AG09309 (cell line): ENCODE measurements at places on chromosomes 5 and 9.

- no peak for DNase-seq
These were observed 194.1 kb downstream of the AOPEP start for GRCh38 chr9:94920420-94921091.

DNA sequence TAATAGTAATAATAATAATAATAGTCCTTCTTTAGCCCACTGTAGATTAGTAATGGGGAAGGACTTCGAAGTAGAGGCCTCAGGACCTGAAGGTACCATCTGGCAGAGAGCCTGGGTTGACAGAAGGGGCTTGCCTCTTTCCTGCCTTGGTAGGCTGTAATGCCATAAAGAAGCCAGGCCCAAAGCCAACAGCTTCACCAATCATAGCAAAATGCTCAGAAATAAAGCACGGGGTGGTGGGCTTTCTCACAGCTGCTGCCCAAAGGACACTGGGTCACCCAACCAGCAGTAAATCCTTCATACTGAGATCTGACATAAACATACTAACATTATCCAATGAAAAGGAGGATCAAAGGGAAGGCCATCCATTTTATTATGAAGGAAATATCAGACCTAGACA is 70.7 kb downstream of the SUSD1 start:
- DNase-seq = no peak

DNA sequence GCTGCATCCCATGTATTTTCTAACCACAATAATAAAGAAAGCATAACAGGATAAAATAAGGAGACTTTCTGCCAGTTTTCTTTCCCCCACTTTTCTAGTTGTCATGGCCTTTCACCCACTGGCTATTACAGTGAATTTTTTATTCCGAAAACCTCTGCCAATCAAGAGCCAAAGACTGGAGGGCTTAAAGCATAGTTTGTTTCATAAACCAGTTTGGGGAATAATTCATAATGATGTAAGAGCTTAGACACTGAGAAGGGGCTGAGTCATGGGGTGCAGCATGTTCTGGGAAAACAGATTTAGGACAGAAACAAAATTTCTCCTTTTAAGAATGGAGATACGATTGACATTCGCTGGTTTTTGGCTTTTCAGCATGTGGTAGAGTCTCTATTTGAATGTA is 4.4 kb upstream of the GLIPR2 start:
- no peak for DNase-seq

GRCh38 chr5:62178258-62178657 is 127.7 kb upstream of the KIF2A start:
- DNase-seq = no peak
